ENCODE measurements at places on chromosomes 3 and 15. TPM values are rescaled to one million over a fixed set of nuclear protein-coding genes. Genes with fewer than 3 reads are reported as not detected.

- H3K27me3 ChIP-seq = no peaks in the 10 kb centered on the region
- no peak overlapping the region for H3K4me3 ChIP-seq
- H3K4me1 ChIP-seq = peaks cover 14% of the 10 kb centered on the region
- no peak overlapping the region for H3K27ac ChIP-seq
- peaks cover 34% of the 10 kb centered on the region for H3K36me3 ChIP-seq
- DNase-seq = no peak
Measured at GRCh38 chr3:127616836-127617605, 12.0 kb upstream of the PODXL2 start.

GRCh38 chr15:40928821-40929659, at the start of gene DLL4:
Gene DLL4, plus strand, starts transcription at chr15:40929340. Its CDS starts 329 bp downstream, at chr15:40929669.
- DNase-seq = peak; percentile 77
- peak within 1 kb of the TSS; percentile 76 for H3K4me3 ChIP-seq
- peaks cover 45% of the 10 kb centered on the region for H3K4me1 ChIP-seq
- no peak within 1 kb of the TSS for H3K27ac ChIP-seq
- H3K36me3 ChIP-seq = no peaks in the 10 kb centered on the region

DNA sequence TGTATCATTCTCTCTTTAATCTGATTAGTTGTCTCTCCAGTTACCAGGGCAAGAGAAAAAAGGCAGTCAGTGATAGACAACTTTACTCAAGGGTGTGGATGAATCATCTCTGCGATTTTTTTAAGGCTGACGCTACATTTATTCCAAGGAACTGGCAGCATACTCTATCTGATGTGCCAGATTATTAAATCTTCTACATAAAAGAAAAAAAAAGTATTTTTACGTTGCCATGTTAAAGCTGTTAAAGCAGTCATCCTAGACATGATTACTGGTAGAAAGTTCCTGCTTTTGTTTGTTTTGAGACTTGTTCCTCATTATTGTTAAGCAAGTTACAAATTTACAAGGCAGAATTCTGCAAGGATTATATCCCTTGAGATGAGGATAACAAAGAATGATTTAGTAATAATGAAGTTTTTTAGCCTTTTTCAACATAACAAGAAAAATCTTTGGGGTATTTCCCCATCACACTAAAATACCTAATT, 121.7 kb downstream of the CBLB start:
- no peak overlapping the region for H3K4me3 ChIP-seq
- 0 out of 2 replicates have a peak, but pooled peaks cover 8% of the 10 kb centered on the region for H3K4me1 ChIP-seq
- no peaks in the 10 kb centered on the region for H3K27me3 ChIP-seq

DNA sequence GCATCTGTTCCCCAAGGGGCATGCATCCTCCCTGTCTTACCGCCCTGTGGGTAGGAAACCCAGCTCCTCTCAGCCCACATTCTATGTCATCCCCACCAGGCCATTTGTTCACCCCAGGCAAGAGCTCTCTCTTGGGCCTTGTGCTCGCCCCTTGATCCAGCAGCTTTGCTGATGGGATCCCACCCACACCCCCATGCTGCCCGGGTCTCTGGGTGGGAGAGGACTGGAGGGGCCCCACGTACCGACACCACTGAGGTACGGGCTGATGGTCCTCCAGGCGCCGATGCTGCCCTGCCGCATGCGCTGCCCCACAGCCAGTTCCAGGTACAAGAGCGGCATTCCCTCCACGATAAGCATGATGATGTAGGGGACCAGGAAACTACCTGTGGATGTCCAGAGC, 14.5 kb downstream of the SLC6A20 start:
- H3K27ac ChIP-seq = no peak overlapping the region
- no peak for DNase-seq
- no peaks in the 10 kb centered on the region for H3K4me1 ChIP-seq
- no peak overlapping the region for H3K4me3 ChIP-seq

IMPG2 gene
- 0.17 TPM for total RNA-seq

CYP1A1 gene
- 2.3 TPM for total RNA-seq

DCLK3 gene
- total RNA-seq = not detected

TXNRD3 gene
- 7.8 TPM for total RNA-seq

All from PC-3 (cell line).